ENCODE measurements at places on chromosomes 12 and 14.

DNA sequence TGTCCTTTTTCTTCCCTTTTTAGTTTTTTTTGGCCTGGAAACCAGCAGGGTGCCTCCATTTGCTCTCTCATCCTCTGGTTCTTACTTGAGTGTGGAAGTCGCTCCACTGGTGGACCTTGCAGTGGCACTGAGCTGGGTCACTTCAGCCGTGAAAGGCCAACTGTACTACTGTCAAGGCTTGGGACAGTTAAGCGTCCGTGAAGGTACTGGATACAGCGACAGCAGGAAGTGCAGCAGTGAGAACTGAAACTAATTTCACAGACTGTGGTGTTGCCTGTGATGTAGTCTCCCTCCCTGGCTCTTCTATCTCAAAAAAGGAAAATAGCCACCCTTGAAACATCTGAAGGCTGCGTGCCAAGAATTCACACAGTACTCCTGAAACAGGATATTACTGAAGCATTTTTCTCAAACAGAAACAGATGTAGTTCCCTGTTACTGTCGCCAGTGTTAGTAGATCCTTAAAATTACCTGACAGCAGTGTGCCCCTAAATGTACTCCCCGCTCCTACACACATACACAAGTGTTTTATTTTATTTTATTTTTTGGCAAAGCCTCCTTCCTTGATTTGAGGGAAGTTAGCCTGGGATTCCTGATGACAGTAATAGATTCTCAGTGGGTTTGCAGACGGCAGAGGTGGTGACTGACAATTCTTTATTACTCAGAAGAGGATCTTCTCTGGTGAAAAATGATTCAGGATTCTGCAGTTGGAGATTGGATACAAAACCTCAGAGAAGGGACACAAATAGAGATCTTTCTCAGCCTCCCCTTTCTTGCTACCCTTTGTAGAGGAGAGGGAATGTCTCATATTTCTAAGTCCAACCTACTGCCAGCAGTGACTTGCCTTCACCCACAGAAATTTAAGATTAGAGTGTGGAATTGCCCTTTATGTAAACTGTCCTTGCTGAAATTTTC, 4.4 kb downstream of the SUSD6 start:
- peak; percentile 96 for DNase-seq

DNA sequence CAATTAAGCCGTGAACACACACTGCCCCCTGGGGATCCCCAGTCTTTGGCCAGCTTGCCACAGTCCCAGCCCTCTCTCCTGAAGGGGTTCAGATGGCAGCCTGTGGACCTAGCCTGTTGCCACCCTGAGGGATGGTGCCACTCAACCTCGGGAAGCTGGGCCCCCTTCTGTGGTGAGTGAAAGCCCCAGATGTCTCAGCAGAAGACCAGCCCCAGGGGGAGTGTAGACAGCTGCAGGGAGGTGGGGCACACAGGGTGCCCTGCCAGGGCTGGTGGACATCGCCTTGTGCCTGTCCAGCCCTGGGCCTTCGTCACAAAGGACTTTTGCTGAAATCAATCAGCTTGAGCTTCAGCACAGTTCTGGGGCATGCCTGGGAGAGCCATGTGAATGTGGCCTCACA, 32.4 kb downstream of the C14orf132 start:
- DNase-seq, result no peak

DNA sequence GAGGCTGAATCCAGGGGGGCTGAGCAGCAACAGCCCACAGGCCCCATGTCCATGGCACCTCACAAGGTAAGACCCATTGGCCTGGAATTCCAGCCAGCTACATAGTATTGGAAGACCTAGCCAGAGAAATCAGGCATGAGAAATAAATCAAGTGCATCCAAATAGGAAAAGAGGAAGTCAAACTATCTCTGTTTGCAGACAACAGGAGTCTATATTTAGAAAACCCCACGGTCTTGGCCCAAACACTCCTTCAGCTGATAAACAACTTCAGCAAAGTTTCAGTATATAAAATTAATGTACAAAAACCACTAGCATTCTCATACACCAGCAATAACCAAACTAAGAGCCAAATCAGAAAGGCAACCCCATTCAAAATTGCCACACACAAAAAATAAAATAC, 16.9 kb downstream of the PDE6H start:
- peak; percentile 67 for DNase-seq

DNA sequence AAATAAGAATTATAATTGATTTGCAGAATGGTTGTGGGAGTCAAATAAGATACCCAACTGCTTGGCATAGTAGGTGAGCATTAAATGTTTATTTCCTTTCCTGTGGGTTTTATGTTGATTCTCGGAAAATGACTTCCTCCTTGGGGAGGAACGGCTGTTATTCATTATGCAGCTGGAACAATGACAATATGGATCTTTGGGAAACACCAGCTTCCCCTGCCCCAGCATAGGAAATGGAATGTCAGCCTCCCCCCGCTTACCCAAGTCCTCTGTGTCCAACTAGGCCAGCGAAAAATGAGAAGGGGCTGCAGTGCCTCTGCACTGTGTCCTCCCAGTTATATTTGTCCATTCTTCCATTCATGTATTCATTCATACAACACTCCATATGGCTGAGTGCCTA, 11.7 kb upstream of the CCDC177 start:
- no peak for DNase-seq

DNA sequence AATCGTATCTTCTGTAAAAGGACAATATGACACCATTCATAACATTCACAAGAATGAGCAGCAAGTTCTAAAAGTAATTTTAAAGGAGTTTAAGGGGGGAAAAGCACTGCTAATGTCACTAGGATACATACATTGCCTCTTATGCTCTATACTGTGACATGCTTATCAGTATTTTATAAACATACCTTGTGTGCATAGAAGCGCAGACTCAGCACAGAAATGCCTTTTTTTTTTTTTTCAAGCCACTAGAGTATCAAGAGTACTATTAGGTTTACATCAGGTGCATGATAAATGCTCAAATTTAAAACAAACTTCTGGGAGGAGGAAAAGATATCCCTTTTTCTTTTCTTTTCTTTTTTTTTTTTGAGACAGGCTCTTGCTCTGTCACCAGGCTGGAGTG, 13.6 kb upstream of the SMARCC2 start:
- no peak for DNase-seq

GRCh38 chr14:61963926-61964325, 201.7 kb downstream of the SNAPC1 start:
- DNase-seq, result no peak

GRCh38 chr12:75658901-75659823, 147.8 kb upstream of the KRR1 start:
- no peak for DNase-seq

DNA sequence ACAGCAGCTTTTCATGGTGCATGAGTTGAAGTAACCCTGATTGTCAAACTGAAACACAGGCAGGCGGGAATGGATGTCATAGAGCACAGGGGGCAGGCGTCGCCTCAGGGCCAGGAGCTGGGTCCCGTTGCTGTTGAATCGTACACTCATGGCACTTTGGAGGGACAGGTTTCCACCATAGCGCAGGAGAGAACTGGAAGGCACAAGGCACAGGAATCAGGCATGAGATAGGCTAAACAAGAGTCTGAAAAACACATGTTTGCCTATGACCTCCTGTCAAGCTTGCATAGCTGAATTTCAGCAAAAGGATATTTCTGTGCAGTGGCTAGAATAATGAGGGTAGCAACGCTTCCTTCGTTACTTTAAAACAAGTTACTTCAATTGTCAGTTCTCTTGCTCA, 61.2 kb downstream of the DCAF5 start:
- no peak for DNase-seq

DNA sequence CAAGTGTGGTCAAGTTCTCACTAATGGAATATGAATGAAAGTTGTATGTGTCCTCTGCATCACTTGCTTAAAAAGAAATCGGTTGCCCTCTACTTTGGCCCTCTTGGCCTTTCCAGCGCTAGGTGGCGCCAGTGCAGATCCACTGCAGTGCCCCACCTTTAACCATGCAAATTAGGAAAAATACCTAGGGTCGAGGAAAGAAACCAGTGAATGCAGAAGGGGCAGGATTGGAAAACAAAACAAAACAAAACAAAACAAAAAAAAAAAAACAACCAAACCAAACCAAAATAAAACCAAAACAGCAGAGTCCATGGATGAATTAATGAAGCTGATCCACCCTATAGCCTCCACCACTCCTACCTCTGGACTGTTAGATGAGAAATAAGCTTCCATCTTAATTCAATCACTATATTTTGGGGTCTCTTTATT, 12.9 kb upstream of the NEMF start:
- peak; percentile 85 for DNase-seq

- peak; percentile 21 for DNase-seq
These were observed 20.9 kb downstream of the PDE6H start for GRCh38 chr12:14993537-14994266.

GRCh38 chr12:50571786-50572185, 67.0 kb downstream of the DIP2B start:
- DNase-seq, result no peak

- no peak for DNase-seq
These were observed 7.6 kb downstream of the AJUBA start for GRCh38 chr14:22974530-22975313.

- no peak for DNase-seq
These were observed 240.4 kb upstream of the DCN start for GRCh38 chr12:91422811-91423692.

DNA sequence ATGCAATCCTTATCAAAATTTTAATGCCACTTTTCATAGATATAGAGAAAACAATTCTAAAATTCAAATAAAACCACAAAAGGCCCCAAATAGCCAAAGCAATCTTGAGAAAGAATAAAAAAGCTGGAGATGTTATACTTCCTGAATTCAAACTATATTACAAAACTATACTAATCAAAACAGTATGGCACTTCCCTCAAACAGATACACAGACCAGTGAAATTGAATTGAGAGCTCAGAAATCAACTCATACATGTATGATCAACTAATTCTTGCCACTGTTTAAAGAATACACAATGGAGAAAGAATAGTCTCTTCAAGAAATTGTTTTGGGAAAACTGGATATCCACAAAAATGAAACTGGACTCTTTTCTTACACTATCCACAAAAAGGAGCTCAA, 55.4 kb downstream of the FOXG1 start:
- DNase-seq, result no peak

All from GM12865 (cell line).